ENCODE measurements at places on chromosomes 13 and 19.

GRCh38 chr19:45793178-45793564 lies 526 bp upstream of the DMWD start:
- no peak for DNase-seq

GRCh38 chr19:6958791-6959190 lies 62.4 kb downstream of the MBD3L2B start:
- no peak for DNase-seq

- no peak for DNase-seq
Measured at GRCh38 chr19:54254195-54254906, 2.7 kb downstream of the LILRB5 start.

DNA sequence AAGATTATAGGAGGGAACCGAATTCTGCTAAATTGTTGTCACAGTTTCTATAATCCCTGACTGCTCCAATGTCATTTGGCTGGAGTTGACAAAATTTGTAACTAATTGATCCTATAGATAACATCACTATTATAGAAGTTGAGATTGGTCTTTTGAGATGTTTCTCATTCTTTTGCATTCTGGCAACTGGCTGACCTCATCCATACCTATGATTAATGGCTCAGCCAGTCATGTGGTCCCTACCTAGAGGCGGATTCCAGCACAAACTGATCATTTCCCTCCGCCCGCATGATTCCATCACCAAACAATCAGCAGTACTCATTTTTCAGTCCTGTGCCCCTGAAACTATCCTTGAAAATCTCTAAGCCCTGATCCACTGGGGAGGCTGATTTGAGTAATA lies 4.2 kb downstream of the PSG2 start:
- DNase-seq: no peak

DNA sequence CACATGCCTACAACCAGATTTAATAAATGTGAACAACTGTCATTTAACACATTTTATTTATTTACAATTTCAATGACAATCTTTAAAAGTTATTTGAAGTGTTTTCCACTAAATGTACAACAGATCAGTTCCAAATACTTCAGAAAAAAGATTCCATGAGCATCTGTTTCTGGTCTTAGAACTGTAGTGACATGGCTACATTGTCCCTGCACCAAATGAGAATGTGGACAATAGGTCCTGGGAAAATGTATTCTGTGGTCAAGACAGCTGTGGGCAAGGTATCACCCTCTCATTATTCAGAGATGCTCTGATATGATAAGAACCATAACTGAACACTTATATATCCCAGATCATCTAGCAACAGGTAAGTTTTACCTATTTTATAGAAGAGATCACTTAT lies 43.7 kb downstream of the ELF1 start:
- DNase-seq: no peak

GRCh38 chr19:4267101-4267900 lies 11.8 kb upstream of the SHD start:
- peak; percentile 92 for DNase-seq

DNA sequence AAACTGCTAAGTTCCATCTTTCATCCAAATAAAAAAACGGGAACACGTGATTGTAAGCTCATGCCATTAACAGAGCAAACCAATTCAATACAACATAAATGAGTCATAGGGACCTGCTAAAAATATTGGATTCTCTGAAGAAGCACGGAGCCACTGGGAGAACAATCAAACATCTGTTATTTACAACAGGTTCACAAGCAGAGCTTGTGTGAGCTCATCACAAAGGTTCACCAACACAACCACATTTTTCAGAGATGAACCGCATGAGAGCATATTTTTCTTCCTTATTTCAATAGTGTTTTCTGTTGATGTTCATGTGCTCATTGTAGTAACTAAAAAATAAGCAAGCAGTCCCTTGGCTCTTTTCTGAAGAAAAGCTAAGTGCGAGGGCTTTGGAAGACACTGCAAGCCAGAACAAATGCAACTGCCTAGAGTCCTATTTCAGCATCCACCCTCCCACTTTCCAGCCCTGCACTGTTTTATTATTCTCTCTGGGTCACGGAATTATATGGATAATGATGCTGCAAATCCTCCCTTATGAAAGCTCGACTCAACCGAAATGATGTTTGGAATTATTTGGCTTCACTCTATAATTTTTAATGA lies 545.8 kb downstream of the LIG4 start:
- no peak for DNase-seq

DNA sequence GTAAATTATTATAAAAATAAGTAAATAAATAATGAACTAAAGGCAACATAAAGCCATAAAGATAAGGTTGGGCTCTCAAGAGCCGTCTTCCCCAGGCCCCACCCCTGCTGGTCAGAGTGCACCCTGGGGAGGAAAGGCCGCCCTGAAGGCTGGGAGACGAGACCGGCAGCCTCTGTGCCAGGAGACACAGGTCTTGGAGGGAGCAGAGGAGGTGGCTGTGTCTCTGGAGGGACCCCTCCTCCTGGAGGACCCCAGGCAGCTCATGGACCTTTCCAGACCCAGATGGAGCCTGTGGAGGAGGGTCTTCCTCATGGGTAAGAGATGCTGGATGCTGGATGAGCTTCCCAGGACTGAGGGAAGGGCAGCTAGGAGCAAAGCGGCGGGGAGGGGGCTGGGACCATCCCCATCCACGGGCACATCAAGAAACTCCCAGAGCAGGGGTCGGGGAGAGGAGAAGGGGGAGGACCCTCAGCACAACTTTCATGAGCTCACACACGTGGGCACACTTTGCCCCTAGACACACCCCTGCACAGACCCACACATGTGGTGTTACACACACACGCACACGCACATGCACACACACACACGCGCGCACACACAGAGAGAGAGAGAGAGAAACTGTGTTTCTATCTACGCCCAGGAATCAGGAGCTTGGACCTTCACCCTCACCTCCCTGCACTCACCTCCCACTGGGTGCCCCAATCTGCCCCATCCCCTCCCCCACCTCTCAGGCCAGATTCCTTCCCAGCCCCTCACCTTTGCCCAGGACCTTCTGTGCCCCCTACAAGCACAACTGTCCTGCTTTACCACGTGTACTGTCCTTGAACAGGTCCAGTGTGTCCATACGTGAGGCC lies at the start of gene CEACAM18:
Gene CEACAM18, plus strand, starts transcription at position 159 of the 854 bp plus-strand sequence.
- no peak for DNase-seq

- no peak for DNase-seq
Measured at GRCh38 chr19:31586282-31586681, 237.0 kb upstream of the TSHZ3 start.

GRCh38 chr13:20049558-20050473 lies 91.3 kb downstream of the ZMYM2 start:
- peak; percentile 87 for DNase-seq

DNA sequence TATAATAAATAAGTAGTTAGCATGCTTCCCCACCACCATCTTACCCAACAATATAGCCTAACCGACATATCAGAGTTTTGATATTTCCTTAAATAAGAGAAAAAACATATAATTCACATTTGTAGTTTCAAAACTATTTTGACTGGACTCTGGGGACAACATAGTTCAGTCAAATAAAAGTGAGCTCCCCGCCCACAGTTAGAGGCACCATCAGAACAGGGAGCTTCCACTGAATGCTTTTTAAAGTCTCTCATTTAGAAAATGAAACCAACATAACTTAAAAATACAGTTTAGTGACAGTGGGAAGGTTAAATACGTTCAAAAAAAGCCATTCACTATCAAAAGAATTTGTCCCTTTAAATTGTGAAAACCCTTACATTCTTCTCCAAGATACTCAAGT lies 92.8 kb downstream of the EPSTI1 start:
- no peak for DNase-seq

DNA sequence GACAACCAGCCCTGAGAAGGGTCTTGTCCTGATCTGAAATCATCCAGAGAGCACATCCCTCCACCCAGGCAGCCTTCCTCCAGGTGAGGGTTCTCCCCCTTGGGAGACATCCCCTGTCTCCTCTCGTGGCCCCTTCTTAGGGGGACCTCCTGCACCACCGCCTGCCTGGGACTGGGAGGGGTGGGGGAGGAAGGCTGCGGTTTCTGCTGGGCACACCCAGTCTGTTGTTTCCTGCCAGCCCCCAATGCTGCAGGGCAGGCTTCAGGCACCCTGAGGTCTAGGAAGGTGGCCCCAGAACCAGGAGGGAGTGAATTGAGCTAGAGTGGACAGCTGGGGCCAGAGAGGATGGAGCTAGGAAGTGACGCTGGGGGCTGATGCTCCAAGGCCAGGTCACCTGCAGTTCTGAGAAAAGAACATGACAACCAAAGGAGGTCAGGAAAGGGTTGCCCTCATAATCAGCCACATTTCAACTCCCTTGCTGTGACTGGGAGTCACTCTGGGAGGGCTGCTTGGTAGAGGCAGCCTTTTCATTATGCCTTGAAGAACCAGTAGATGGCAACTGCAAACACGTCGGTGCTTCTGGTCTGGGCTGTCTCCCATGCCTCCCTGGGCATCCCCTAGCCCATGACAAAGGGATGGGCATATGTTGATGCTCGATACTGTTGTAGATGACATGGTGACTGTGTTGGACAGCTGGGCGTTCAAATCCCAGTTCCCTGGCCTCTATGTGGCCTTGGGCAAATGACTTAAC lies 1.4 kb downstream of the ARHGEF18 start:
- DNase-seq: no peak

GRCh38 chr13:114106991-114107685 lies 25.3 kb downstream of the RASA3 start:
- no peak for DNase-seq

- no peak for DNase-seq
Measured at GRCh38 chr13:25860265-25860664, 191.6 kb downstream of the SHISA2 start.
